Trophoblast cell (in vitro differentiated cells and primary cell): ENCODE measurements at places on chromosomes 5 and 9.

DNA sequence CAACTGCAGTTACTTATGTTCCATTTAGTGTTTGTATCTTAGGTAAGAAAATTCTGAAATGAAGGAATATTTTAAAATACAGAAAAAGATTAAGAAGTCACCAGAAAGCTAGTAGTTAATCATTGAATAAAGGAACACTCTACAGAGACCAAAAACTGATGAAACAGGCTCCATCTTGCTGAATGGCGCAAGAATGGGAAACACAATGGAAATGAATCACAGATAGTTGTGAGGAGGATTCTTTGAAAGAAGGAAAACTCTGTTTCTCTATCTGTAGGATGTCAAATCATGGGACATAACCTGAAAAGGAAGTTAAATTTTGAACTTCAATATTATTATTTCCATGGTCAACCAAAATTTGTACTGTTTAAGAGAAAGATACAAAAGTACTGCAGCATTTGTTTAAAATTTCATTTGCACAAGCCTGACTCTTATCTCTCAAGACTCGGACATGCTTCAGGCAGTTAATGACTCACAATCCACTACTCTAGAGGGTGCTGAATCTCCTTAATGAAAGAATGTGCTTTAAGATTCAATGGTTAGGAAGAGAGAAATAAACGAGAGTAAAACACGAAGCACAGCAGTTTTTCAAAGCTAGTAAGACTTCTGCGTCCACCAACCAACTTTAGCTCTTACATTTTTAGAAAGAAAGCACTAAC, 1064.4 kb upstream of the DMAC1 start:
- DNase-seq: peak; percentile 50
- H3K27ac ChIP-seq: peak overlapping the region; percentile 19
- H3K36me3 ChIP-seq: no peaks in the 10 kb centered on the region
- no peaks in the 10 kb centered on the region for H3K4me1 ChIP-seq
- H3K4me3 ChIP-seq: no peak overlapping the region
- H3K27me3 ChIP-seq: no peaks in the 10 kb centered on the region

GRCh38 chr5:141691867-141692532, 10.0 kb upstream of the ARAP3 start:
- H3K27ac ChIP-seq: no peak overlapping the region
- peak; percentile 92 for DNase-seq
- no peaks in the 10 kb centered on the region for H3K36me3 ChIP-seq
- no peaks in the 10 kb centered on the region for H3K27me3 ChIP-seq
- peak overlapping the region; percentile 17 for H3K4me3 ChIP-seq
- no peaks in the 10 kb centered on the region for H3K4me1 ChIP-seq

DNA sequence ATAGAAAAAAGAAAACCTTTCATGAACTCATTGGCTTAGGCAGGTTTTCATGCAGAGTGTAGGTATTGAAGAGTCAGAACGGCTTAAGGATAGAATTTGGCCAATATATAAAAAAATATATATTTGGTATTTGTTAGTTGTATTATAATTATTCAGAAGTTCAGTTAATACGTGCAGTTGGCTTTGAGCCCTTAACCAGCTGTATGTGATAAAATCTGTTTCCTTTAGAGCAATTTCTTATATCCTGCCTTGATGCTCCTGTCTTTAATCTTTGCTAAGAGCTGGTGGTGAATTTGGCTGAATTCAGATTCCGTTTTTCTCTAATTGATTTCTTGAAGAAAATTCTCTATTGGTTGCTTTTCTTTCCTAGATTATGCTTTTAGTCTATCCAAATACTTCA, 3.7 kb downstream of the ANXA1 start:
- no peak overlapping the region for H3K27ac ChIP-seq
- no peak for DNase-seq
- no peak overlapping the region for H3K4me3 ChIP-seq
- H3K36me3 ChIP-seq: peaks cover 7% of the 10 kb centered on the region
- H3K4me1 ChIP-seq: peaks cover 5% of the 10 kb centered on the region

DNA sequence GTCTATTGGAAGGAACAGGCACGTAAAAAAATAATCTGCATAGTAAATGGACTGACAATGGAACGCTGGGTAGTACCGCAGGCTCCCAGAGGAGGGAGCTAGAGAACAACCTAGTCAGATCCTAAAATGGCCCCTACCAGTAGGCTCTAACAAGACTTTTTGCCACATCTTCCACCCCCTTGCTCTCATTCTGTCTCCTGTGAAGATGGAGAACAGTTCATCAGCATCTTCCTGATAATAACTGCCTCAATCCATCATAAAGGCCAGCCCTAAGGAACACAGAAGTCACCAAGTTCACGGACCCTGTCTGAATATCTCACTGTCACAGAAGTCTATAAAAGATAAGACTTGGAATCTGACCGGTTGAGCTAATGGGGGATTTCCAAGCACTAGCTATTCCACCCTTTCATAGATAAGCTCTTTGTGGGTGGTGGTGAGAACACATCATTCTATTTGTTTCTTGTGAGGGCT, 133.4 kb downstream of the SLC1A3 start:
- H3K4me1 ChIP-seq: peaks cover 7% of the 10 kb centered on the region
- no peak overlapping the region for H3K4me3 ChIP-seq
- peak; percentile 95 for DNase-seq
- no peaks in the 10 kb centered on the region for H3K27me3 ChIP-seq

- DNase-seq: no peak
- no peaks in the 10 kb centered on the region for H3K36me3 ChIP-seq
Observed at GRCh38 chr5:164722702-164723101, 1217.3 kb downstream of the MAT2B start.

GRCh38 chr9:18036422-18037187, 437.3 kb upstream of the ADAMTSL1 start:
- no peak for DNase-seq
- no peak overlapping the region for H3K27ac ChIP-seq
- H3K4me3 ChIP-seq: no peak overlapping the region
- H3K27me3 ChIP-seq: no peaks in the 10 kb centered on the region

DNA sequence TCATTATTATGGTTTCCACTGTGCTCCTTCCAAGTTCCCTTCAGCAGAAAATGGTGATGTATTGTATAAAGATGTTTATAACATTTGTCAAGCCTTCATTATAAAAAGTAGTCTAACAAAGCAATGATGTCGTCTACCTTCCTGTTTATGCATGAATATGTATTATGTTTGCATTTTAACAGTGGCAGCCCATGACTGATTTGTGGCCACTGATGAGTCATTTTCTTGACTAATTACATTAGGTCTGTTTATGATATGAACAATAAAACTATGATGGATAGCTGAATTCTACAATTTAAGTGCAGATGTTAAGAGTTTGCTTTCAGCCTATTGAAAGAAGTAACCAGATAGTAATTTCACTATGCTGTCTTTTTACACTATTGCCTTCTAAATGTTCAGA, 75.4 kb upstream of the ADAMTS19 start:
- no peaks in the 10 kb centered on the region for H3K4me1 ChIP-seq
- H3K27ac ChIP-seq: no peak overlapping the region
- H3K4me3 ChIP-seq: no peak overlapping the region
- DNase-seq: no peak
- no peaks in the 10 kb centered on the region for H3K27me3 ChIP-seq

DNA sequence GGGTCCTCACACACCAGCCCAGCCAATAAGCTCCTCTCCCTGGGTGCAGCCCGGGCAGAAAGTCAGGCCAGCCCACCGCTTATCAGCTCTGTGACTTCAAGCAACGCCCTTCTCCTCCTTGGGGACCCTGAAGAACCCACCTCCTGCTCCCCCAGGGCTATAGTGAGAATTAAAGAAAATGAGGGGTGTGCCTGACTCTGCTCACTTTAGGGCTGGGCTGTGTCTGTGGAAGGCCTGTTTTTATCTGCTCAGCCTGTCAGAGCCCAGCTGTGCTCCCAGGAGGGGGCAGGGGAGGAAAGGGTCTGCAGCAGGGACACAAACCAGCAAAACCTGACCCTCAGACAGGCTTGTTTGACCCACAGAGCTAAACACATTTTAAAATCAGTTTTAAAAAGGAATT, 3.9 kb downstream of the GPRIN1 start:
- H3K27ac ChIP-seq: no peak overlapping the region
- no peak for DNase-seq
- no peaks in the 10 kb centered on the region for H3K36me3 ChIP-seq

DNA sequence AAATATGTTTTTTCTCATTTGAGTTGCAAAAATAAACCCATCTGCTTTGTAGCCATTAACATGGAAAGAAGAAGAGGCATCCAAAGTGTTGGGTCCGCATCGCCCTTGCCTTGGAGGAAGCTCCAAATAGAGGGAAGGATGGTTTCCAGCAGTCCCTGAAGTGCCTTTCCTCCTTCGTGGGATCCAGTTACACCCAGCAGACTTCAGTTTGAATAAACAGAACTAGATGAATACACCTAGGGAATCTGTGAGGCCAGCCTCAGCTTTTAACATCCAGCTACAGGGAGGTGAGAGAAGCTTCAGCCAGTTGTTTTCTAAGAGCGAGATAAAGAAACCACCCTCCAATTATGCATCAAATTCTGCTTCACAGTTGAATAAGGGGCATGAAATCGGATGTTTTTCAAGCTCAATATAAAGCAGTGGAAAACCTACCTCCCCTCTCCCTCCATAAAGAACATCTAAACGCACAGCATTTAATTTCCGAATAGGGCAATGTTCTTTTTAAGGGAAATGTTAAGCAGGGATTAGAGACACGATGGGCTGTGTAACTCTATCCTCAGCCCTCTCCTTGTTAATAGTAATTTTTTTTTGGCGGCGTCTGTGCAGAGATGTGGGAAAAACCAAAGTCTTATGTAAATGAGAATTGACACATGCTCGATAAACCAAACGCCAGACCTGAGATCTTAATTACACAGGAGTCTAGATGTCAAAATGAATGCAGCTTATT, 264.7 kb downstream of the SLIT3 start:
- no peaks in the 10 kb centered on the region for H3K27me3 ChIP-seq
- DNase-seq: no peak
- H3K4me1 ChIP-seq: peaks cover 1% of the 10 kb centered on the region

DNA sequence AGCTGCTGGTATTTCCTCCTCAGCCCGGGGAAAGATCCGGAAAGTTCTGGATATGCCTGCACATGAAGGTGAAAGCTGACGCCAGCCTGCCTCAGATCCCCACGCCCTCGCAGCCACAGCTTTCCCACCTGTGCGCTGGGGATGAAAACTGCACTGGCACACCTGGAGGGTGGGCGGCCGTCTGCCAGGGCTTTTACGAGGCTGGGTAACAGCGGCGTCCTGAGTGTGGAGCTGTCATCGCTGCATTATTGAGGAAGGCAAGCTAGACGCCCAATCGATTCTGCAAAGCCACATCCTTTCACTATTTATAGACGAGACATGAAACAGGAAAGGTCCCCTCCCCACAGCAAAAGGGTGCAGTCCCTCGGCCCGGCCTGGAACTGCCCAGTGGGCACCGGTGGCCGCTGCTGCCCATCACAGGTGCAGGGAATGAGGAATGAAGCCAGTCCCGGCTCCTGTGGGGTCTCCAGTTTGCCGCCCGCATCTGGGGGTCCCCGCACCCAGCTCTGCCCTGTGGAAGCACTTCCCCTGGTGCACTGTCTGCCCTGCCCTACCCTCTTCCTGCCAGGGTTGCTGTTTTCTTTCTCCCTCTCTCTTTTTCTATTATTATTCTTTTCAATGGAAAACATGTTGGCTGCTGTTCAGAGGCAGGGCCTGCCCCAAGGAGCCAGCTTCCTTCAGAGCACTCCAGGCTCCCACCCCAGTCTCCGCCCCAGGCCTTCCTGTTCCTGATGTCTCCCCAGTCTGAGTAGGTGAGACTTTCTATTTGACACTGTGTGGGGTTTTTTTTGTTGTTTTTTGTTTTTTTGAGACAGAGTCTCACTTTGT, 7.0 kb downstream of the NOTCH1 start:
- H3K27me3 ChIP-seq: no peaks in the 10 kb centered on the region
- no peak overlapping the region for H3K4me3 ChIP-seq
- H3K27ac ChIP-seq: no peak overlapping the region
- no peak for DNase-seq
- H3K36me3 ChIP-seq: peaks cover 27% of the 10 kb centered on the region

DNA sequence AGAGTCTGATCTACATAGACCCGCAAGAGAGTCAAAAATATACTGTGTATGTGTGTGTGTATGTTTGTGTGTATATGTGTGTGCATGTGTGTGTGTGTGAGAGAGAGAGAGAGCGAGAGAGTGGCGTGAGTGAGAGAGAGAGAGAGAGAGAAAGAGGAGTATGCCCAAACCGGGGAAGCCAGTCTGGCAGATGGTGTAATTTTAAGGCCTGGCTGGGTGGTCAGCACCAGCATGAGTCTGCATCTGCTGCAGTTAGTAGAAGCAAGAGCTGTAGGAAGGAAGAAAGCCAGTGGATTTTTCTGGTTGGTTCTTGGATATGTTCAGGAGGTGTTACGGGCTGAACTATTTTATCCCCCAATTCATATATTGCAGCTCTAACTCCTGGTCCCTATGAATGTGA, 75.2 kb downstream of the ACTBL2 start:
- no peak overlapping the region for H3K4me3 ChIP-seq
- no peaks in the 10 kb centered on the region for H3K36me3 ChIP-seq
- no peaks in the 10 kb centered on the region for H3K27me3 ChIP-seq

- H3K27ac ChIP-seq: no peak overlapping the region
- no peak overlapping the region for H3K4me3 ChIP-seq
- no peak for DNase-seq
- peaks cover 11% of the 10 kb centered on the region for H3K4me1 ChIP-seq
- H3K36me3 ChIP-seq: peaks cover 20% of the 10 kb centered on the region
Observed at GRCh38 chr5:132488590-132488989, 2.0 kb downstream of the IRF1 start.

GRCh38 chr9:83642793-83643192, 19.9 kb downstream of the IDNK start:
- no peaks in the 10 kb centered on the region for H3K4me1 ChIP-seq
- no peak overlapping the region for H3K27ac ChIP-seq
- no peaks in the 10 kb centered on the region for H3K27me3 ChIP-seq

DNA sequence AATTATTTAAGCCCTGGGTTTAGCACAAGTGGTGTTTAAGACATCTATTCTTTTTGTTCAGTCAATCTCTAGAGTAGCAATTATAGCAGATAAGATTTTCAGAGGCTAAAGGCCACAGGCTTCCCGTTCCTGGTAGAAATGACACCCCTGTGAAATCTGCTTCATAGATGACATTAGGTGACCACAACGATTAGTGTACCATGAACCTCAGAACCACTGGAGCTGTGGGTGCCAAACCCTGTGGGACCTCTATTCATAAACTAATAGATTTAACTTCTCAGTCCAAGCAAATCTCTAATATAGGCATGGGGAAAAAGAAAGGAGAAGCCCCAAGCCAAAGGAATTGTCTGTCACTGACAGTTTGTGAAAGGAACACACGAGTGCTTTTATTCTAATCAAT, 207.4 kb downstream of the ARRDC3 start:
- H3K27ac ChIP-seq: no peak overlapping the region
- H3K36me3 ChIP-seq: no peaks in the 10 kb centered on the region
- no peak overlapping the region for H3K4me3 ChIP-seq
- H3K4me1 ChIP-seq: peaks cover 4% of the 10 kb centered on the region
- no peaks in the 10 kb centered on the region for H3K27me3 ChIP-seq

GRCh38 chr5:115558388-115558956, 13.9 kb upstream of the FEM1C start:
- no peaks in the 10 kb centered on the region for H3K27me3 ChIP-seq
- no peak overlapping the region for H3K27ac ChIP-seq
- no peaks in the 10 kb centered on the region for H3K36me3 ChIP-seq
- DNase-seq: no peak
- no peak overlapping the region for H3K4me3 ChIP-seq
